ENCODE measurements at places on chromosomes 1 and 21.

- no peak for DNase-seq
Observed at GRCh38 chr1:25039229-25039628, 109.2 kb upstream of the RUNX3 start.

GRCh38 chr1:228957535-228957934 lies 222.3 kb downstream of the RHOU start:
- no peak for DNase-seq

DNA sequence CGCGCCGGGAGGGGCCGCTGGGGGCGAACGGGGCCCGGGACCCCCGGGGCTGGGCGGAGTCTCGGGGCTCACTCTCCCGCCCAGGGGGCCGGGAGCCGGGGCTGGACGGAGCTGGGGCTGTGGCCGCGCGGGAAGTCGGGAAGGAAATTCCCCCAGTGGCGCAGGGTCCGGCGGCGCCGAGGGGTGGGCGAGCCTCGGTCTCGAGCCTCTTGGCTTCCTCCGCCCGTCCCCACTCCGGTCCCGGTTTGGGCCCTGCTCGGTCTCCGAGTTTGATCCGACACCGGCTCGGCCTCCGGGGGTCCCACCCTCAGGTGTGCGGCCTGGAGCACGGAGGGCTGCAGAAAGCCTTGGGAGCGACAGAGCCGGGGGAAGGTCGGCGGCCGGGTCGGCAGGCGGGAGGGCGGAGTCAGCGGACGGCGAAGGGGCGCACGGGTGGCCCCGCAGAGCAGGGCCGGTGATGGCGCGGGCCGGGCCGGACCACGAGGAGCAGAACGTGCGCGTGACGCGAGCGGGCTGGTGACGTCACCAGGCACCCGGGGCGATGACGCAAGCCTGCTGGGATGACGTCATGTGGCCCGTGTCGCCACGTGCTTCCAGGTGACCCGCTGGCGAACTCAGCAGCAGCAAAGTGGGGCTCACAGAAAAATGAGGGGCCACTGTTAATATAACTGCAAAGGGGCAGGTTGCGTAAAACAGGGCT lies 610 bp upstream of the HES4 start:
- peak; percentile 81 for DNase-seq

DNA sequence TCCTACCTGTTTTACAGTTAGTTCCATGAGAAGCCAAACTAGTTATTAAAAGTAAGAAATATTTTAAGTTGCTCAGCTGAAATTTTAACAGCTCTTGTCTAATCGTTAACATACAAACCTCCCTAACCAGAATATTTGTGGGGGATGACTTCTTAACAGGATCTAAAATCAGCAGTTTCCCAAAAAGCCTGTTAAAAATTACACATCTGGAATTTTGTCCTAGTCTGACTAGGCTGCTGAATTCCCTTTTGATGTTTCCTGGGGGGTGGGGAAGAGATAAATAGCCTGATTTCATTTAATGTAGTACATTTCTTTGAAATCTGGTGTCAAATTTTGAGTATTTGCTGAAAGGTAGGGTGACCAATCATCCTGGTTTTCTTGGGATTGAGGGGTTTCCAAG lies 78.8 kb upstream of the ARHGAP29 start:
- no peak for DNase-seq

DNA sequence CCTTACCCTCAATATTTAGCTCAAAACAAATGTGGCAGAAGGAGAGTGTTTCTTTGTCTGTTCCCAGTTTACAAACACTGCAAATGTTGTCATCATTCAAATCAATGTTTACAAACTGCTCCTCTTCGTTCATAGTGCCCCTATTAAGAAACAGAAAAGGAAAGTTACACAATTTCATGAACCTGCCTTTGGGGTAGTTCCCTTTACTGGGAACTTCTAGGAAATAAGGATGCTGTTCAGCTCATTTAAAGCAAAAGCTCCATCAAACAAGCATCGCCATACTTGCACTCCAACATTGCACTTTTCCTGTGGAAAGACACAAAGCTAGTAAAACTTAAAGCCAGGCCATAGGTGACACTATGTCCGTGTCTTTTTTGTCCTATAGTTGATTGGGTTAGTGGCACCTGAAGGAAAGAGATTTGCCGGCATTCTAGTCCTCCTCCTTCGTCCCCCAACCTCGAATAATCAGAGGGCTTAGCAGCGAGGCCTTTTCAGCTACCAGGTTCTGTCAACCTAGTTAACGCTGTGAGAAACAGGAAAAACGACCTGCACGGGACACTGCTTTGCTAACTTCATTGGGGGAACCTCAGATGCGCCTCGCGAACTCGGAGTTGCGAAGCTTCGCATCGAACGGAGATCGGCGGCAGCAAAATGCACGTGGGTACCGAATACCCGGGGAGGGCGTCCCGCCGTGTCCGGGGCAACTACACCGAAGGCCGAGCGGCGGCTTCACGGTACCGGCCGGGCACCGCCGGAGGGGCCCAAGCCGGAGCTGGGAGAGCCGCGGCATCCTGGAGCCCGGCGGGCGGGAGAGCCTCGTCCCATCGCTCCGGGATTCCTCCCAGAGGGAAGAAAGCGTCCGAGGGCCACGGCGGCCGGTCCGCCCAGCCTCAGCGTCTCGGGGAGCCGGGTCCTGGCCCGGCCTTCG lies 706 bp downstream of the C21orf91 start:
- DNase-seq = no peak

GRCh38 chr1:94855307-94855700 lies 35.1 kb downstream of the SLC44A3 start:
- no peak for DNase-seq

DNA sequence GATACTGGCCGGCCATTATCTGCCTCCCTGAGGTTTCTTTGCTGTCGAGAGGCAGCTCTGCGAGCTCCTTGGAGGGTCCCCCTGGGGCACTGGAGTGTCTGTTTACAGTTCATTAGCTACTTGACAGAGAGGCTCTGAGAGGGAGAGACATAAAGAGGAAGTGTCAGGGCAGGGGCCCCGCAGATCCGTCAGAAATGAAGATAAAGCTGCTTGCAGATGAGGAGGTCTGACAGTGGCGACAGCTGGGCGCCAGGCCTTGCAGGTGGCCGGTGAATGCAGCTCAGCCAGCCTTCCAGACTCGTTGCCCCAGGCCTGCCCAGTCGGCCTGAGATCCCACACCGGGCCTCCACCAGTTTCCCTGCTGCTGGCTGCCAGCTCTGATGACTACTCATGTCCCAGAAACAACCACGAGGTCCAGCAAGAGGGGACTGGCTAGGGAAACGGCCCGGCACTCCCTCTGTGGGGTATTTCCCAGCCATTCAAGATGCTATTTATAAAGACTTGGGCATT lies 84.7 kb downstream of the DISP3 start:
- DNase-seq = no peak

DNA sequence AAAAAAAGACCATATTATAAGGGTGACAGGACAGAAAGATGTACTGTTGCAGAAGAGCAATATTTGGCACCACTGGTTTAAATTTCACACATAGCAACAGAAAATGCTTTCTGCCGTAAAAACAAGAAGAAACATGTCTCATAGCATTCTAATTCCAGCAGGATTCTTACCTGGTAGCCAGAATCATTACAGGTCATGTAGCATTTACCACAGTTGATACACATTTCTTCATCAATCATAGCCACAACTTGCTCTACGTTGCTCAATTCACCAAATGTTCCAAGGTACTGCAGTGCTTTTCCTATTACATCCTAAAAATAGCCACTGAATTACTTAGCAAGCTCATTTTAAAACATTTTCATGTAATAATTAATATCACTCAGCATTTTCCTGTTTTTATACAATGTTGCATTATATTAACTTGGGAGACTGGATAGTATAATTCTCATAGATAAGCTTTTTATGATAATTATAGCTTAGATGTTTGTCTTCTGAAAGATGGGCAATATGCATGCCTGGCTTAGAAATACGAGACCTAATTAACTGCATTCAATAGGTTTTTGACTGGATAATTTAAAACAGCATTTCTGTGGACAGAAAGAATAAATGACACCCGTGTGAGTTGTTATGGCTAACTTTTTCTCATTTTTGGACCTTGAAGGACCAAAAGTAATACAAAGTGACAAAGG lies 360.7 kb downstream of the PTBP2 start:
- no peak for DNase-seq

- DNase-seq = no peak
Observed at GRCh38 chr1:62676611-62677356, 11.4 kb downstream of the DOCK7 start.

GRCh38 chr1:4178501-4179113 lies 278.5 kb upstream of the C1orf174 start:
- no peak for DNase-seq

- no peak for DNase-seq
Observed at GRCh38 chr1:192527950-192528349, 47.6 kb upstream of the RGS1 start.

DNA sequence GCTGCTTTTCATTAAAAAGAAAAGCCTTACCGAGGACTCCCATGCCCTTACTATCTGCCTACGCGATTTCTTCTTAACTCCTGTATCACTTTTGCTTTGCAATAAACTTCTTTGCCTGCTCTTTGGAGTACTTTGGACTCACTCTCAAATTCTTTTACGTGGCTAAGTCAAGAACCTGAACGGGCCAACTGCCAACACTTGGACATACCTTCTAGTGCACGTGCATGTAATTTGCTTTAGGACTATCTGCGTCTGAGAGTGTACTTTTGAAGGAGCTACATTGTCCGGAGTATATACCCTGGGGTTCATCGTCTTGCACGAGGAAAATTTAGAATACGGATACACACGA lies 3.6 kb upstream of the OTUD3 start:
- no peak for DNase-seq

- DNase-seq = no peak
Observed at GRCh38 chr1:209641832-209642172, 10.4 kb downstream of the LAMB3 start.

- no peak for DNase-seq
Observed at GRCh38 chr1:154442006-154442740, 37.0 kb downstream of the IL6R start.

DNA sequence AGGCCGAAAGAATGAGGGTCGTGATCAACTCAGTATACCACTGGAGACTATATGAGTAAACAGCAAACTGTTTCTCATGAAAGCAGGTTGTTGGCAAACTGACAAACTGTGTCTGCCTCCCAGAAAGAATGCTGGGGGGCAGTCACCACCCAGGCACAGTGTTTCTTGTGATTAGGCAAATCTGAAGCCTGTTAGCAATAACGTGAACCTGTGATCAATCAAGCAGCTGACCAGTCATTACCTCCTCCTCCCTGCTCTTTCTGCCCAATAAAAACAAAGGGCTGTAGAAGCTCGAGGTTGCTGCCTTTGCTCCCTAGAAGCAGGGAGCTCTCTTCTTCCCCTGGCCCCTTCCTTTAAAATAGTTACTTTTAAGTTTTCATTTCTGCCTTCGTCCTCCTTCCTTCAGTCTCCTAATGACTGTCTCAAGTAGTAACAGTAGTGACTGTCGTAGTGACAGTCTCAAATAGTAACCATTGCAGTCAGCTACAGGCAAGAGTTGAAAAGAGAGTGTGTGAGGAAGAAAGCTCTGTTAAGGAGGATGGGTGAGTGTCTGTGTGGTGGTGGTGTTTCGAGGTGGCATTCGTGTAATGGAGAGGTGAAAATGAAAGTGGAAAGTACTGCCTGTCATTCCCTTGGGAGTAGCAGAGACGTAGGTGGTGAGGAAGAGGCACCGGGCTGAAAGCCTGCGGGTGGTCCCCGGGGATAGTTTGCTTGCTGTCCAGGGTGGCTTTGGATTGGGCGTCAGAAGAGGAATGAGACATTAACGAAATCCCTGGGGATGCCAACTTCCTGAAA lies 14.5 kb downstream of the HHAT start:
- no peak for DNase-seq

DNA sequence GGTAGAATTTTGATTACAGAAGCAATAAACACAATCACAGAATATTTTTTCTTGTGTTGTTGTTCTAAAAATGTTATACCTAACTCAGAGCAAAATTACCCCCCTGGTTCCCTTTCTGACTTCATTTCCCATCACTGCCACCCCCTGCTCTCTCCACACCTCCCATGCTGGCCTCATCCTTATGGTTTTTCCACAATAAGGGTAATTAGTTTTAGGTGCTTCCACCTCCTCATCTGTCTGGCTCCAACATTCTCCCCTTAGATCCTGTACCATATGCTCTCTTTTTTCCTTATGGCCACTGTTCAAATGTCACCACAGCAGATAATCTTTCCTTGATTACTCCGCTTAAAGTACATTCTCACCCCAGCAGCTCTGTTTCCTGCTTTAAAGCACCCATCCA lies 2208.6 kb downstream of the MRPL39 start:
- DNase-seq = no peak

DNA sequence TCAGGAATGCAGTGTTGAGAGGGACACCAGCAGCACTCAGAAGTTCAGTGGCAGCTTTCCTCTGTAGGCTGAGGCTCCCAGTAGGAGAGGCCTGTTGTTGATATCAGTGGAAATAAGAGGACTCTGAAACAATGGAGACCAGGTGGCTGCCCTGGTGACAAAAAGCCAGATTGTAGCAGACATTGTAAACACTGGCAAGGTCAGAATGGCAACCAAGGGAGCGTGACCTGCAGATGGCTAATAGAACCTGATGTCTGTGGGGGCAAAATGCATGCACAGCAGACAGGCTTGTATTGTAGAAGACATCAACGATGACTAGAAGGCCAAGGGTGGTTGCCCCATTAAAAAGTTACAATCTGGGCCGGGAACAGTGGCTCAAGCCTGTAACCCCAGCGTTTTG lies 53.1 kb upstream of the GPR37L1 start:
- DNase-seq = no peak

DNA sequence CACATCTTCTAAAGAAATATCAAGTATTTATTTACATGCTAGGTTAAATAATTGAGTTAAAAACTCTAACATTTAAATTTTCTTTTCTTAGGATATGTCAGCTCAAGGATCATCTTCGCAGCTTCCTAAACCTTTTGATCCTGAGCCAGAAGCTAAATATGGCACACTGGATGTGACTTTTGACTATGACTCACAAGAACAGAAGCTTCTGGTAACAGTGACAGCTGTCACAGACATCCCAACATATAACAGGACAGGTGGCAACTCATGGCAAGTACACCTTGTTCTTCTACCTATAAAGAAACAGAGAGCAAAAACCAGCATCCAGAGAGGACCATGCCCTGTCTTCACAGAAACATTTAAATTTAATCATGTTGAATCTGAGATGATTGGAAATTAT lies 132.7 kb upstream of the SERTAD4 start:
- no peak for DNase-seq

DNA sequence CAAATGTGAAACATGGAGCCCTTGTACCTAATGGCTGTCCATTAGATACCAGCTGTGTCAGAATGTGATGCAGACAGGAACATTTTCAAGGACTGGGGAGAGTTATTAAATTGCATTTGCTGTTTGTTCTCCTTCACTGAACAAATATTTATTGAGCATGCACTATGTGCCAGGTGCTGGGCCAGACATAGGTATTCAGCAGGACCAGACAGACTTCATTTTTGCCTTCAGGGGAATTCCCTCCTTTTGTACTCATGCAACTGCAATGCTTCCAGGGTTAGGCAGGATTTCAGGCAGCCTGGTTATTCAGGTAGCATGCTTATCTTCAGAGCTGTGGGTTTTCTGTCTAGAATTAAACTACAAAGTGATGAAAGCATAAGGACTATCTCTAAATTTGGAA lies 64.2 kb upstream of the SMYD2 start:
- DNase-seq = no peak
